Activated CD4-positive, alpha-beta memory T cell treated with anti-CD3 and anti-CD28 coated beads, Interleukin-2, amount 10 ng/mL, durations not matched to agents 7 days and 5 days (primary cell): ENCODE measurements at places on chromosomes 7 and 10. TPM values are rescaled to one million over a fixed set of nuclear protein-coding genes. Genes with fewer than 3 reads are reported as not detected.

The COL13A1 gene
- not detected for total RNA-seq

The GRK5 gene
- total RNA-seq: 30.6 TPM

The ABCA13 gene
- total RNA-seq: not detected

The TIAL1 gene
- total RNA-seq: 170 TPM

The UCN3 gene
- total RNA-seq: not detected

The NKX2-3 gene
- not detected for total RNA-seq

The MSS51 gene
- 3.3 TPM for total RNA-seq

The GTF2IRD2 gene
- 6.6 TPM for total RNA-seq

The DNAJB6 gene
- total RNA-seq: 85.9 TPM

The RNF148 gene
- not detected for total RNA-seq

The HOXA7 gene
- total RNA-seq: not detected
